Activated T-helper 1 cell treated with anti-CD3 and anti-CD28 coated beads, Interleukin-2, amount 50 U/mL, for 16 hours (primary cell): ENCODE measurements at places on chromosomes 1 and 21.

DNA sequence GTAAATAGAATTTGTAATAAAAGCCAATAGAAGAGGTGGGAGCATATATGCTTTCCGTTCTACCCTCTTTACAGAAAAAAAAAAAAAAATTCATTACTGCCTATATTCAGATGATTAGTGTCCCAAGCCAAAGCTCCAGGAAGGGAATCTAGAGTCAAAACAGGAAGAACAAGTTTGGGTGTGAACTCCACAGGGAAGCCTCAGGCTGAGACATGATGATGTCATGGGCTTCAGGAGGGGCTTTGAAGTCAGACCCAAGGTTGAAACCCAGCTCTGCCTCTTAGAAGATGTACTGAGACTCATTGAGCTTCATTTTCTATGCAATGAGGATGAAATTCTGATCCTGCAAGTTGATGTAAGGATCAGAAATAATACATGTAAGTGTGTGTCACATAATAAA, 250.0 kb upstream of the ADGRL2 start:
- no peak for DNase-seq

DNA sequence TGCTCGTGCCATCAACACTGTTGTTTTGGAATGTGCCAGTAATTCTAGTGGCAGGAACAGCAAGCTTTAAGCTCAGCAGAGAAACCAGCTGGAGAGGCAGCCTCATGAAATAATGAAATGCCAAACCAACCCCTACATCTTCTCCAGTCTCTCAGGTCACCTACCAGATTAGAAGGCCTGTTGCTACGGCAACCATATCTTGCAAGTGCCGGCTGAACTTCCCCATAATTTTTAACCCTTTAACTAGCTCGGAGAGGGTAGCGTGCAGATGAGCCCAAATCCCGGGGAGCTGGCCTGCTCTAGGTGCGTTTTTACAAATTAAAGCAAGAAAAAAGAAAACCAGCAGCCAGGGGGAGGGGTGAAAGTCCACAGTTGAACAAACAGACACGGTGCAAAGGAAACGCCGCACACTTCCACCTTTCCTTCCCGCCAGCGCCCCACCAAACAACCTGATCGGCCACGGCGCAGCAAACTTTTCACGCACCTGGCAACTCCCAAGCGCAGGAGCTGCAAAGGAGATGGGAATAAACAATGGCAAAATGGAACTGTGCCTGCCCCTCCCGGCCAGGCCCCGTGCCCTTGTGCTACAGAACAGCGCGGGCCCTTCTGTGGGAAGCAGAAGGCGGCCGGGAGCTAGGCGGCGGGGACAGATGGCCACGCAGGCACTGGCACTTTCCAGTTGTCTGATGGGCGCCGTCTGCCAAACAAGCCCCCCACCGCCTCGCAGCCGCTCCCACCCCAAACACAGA, 50.1 kb downstream of the SSBP3 start:
- no peak for DNase-seq

- no peak for DNase-seq
Measured at GRCh38 chr1:75993661-75994060, 61.5 kb upstream of the ASB17 start.

- DNase-seq = no peak
Measured at GRCh38 chr1:184050636-184051035, 894 bp upstream of the TSEN15 start.

GRCh38 chr1:19416921-19417470, 68.3 kb downstream of the CAPZB start:
- DNase-seq = no peak

DNA sequence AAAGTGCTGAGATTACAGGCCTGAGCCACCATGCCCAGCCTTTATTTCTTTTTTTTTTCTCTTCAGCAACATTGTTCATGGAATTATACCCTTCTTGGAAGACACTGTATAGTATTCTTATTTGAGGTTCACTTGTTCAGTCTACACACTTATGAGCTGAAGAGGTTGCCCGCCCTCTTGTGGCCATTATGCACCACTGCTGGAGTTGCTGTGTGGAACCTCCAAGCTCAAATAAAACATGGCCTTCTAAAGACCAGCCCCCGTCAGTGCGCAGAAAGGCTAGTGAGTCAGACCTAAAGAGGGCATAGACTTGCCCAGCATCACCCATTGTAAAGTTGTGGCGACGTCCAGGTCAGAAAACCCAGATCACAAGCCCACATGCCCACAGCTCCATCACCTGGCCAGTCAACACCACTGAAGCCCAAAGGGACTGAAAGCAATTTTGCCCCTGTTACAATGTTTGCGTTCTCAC, 20.4 kb downstream of the LURAP1 start:
- DNase-seq = peak; percentile 14

DNA sequence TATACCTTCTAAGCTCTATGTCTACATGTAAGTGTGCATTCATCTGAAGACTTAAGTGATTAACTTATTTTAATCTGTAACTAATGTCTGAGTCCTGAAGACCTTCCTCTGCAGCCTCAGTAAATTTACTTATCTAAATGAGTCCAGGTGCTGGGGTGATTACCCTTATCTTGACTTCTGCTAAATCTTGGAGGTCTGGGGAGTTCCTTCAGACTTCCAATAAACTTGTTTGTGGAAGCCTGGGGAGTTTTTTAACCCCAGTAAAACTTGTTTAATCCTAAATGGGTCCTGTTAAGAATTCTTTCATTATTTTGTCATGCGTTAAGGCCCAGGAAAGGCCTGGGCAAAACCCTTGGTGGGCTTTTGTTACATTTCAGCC, 37.0 kb downstream of the RSPH1 start:
- no peak for DNase-seq

- no peak for DNase-seq
Measured at GRCh38 chr1:203559523-203559922, 65.6 kb downstream of the OPTC start.
